ENCODE measurements at places on chromosomes 13 and 19.

DNA sequence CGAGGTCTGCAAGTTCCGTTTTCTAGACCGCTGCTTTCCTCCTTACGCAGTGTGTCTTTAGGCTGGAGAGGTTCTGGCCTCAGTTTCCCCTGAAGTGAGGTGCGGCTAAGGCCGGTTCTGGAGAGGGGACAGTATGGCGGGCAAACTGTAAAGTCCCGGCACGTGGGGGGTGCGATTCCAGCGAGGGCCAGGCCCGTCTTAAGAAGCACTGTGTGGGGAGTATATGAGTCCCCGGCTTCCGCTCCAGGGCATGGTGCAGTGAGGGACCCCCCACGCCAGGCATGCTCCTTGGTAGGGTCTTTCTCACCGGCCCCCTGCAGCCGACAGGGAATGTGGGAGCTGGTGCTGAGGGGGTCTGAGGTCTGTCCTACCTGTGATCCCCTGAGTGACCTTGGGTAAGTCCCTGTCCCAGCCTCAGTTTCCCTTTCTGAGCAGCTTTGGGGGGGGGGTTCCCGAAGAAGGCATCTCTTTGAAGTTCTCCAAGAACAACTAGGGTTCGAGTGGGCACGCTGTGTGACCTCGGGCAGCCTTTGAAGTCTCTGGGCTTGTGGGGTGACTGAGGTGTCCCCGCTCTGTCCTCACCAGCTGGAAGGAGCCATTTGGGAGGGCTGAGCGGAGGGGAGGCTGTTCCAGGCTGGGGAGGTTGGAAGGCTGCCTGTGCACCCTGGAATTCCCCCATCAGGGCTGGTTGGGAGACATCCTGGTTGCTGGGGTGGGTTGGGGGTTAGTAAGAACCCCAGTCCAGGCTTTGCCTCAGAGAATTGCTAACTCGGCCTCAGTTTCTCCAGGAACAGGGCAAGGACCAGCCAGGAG, 1.5 kb downstream of the NFIC start:
- DNase-seq, result no peak

- no peak for DNase-seq
Measured at GRCh38 chr19:952680-953444, 27.0 kb downstream of the ARID3A start.

GRCh38 chr13:113292021-113292862, 4.8 kb upstream of the LAMP1 start:
- no peak for DNase-seq

DNA sequence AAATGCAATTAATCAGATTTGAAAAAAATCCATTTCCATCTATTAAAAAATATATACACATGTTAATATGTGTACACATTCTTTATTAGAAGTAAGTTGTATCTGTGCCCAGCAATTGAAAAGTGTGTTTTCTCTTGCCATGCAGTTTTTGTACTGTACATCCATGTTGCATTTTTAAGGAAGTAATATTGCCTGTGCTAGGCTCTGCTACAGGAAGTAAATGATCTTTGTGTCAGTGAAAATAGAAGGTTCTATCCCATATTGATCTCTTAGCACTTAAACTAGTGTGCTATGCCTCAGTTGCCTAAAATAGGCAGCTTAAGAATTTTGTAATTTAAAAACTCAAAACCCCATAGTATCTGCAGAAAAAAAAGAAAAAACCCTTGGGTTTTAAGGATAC, 122.5 kb downstream of the CDK8 start:
- no peak for DNase-seq

- no peak for DNase-seq
Measured at GRCh38 chr13:70386919-70387318, 278.7 kb upstream of the KLHL1 start.

- no peak for DNase-seq
Measured at GRCh38 chr13:48728226-48728625, 74.5 kb downstream of the CYSLTR2 start.

DNA sequence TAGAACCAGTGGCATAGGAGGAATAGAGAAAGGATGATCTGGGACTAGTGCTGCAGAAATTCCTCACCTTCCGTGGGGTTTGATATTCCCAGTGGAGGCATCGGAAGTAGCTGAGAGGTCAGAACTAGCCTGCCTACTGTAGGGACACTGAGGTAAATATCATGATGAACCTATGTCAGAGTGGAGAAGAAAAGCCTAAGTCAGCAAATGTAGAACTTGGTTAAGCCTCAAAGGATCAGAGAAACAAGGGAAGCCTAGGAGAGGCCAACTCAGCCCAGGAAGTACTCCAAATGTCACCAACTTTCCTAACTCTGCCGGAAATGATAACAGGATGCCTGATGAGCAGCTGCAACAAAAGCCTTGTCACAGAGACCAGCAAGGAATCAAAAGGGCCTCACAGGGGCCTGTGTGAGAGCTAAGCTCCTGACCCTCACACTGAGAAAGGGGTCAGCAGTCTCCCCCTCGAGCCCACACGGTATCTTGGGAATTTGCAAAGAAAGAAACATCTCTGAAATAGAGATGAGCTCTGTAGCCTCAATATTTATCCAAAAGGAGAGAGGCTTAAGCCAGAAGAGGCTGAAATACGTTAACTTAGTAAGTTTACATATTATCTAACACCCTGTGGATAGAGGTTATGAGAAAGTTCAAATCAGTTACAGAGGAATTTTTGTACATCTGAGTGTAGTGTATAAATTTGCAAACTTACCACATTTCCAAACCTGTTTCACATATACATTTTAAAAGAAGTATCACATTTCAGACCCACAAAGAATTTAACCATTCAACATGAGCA, 1064.3 kb downstream of the DIAPH3 start:
- DNase-seq, result peak; percentile 3

- no peak for DNase-seq
Measured at GRCh38 chr13:34749046-34749445, 193.0 kb upstream of the NBEA start.

DNA sequence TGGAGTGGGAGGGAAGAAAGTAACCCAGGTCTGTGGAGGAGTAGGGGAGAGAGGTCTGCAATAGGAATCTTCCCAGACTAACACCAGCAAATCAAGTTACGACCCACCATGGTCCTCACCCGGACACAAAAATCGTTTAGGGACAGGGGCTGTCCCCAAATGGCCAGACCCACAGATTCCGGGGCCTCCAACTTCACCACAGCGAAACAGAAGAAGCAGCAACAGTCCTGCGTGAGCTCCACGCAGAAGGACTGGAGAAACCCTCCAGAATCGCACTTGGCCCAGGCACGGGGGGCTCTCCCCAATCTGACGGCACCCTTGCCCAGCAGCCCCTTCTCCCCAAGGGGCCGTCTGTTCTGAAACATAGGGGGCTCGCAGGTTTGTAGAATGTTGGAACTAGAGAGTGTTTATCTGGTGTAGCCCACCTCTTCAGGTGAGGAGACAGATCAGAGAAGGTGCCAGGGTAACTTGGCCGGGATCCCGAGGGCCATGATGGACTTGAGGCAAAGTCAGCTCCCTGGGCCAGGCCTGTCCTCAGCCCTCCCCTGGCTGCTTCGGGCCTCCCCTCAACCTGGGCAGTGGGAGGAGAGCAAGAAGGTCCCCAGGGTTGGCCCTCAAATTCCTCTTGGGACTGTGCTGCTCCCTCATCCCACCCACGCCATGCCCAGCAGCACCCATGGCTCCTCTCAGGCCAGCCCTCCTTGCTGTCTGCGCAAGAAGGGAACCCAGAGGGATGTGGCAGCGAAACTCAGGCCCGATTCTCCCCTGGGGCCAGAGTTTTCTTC, 82.5 kb upstream of the GPR183 start:
- DNase-seq, result no peak

GRCh38 chr19:38993271-38993670, 17.7 kb upstream of the FBXO17 start:
- peak; percentile 78 for DNase-seq

DNA sequence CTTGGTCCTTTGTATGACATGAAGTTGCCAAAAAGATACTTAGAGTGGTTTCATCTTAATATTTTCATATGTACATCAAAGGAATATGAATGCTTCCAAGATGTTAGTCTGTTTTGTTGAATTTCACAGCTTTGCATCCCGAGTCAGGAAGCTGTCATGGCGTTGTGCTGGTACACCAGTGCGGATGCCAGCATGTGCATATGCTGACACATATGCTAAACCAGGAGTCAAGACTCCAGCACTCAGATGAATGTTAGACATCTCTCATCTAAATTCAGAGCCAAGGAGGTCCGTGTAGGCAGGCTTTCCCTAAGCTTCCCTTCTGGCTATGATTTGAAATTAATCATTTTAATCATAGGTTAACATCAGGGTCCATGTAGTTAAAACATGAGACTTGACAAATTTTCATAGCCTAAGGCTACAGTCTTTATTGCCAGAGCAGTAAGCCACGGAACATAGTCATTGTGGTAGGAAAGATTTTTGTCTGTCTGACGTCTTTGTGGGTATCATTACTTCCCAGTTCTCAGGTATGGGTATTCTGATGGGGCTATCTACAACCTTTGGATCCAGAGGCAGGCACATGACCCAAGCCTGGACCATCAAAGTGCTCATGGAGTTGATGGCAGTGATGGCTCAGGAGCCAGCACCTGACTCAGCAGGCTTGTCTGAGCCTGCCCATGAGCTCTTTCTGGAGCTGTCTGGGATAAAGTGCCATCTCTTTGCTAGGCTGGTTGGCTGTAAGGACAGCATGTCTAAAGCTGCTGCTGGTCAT, 246.1 kb downstream of the KCNRG start:
- no peak for DNase-seq

DNA sequence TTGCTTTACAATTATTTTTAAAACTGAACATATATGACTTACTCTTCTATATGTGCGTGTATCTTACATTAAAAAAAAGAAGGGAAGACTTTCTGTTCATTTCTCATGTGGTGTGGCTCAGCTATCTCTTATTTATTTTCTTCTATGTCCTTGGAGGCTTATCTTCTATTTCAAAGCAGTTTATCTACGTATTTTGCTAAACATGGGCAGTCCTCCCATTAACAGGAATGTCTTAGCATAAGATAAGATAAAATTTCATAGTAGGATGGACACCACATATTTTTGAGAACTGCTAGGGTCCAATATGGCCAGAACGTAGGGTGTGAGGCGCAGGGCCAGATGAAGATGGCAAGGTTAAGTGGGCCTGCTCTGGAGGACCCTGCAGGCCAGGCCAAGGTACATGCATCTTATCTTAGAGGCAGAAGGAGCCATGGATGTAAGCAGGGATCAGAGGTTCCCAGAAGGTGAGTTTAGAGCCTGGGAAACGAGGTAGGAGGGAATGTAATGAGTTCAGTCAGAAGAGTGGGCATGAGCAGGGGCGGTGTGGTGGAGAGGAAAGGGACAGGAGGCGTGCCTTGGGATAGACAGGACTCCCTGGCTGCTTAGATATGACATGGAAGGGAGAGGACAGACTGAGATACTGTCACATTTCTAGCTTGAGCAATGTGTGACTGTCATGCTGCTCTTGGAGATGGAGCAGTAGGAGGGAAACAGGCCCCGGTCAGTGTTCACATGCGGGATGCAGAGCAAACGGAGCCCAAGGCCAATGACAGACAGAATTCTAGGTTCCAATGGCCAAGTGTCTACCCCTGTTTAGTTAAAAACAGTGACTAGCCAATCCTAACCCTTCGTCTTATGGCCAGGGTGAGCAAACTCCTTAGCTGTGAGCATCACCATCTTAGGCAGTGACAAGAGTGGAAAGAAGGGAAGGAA, 68.6 kb upstream of the MEDAG start:
- DNase-seq, result no peak

DNA sequence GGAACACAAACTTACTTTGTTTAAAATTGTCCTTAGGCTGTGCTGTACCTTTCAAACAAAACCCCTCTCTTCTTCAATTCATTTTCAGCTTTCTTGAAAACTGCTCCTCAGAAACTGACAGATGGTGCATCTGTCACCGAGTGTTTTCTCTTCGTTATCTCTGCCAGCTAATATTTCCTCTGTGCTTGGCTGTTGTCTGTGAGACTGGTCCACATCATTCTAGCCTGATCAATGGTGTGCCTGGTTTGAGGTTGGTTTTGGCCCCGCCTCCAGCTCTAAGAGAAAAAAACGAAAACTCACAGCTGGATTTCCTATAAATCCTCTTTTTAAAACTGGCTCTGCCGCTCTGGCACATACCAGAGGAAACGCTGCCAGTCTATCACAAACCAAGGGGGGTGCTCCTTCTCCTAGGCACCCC, 79.7 kb downstream of the STARD13 start:
- no peak for DNase-seq

DNA sequence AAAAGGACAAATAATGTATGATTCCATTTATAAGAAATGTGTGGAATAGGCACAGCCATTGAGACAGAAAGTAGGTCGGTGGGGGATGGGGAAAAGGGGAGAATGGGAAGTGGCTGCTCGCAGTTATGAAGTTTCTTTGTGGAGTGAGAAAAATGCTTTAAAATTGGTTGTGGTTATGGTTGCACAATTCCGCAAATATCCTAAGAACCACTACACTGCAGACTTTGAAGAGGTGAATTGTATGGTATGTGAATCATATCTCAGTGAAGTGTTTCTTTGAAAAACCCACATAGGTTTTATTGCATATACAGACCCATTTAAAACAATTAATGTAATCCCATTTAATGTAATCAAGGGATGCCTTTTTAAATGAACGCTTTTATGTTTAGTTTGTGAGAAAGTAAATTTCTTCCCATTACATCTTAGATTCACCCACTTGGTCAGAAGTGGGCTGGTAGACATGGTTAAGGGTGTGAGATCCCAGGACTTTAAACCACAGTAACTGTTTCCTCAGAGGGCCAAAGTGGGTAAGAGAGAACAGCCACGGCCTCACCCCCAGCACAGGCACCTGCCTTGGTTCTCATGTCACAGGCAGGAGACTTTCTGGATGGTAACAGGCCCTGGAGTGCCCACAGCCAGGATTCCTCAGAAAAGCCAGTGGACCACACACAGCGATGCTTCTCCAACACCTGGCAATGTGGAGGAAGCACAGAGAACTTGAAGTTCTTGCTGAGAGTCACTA, 119.3 kb upstream of the GJB6 start:
- DNase-seq, result peak; percentile 82

- no peak for DNase-seq
Measured at GRCh38 chr13:112967686-112968379, 1.2 kb upstream of the MCF2L start.

- peak; percentile 90 for DNase-seq
Measured at GRCh38 chr13:49247643-49248621, at the start of gene CDADC1. CDADC1 (plus strand) TSS chr13:49247925; CDS start chr13:49248038, 113 bp downstream.

- DNase-seq, result peak; percentile 74
Measured at GRCh38 chr13:32911506-32911905, 104.7 kb upstream of the KL start.

DNA sequence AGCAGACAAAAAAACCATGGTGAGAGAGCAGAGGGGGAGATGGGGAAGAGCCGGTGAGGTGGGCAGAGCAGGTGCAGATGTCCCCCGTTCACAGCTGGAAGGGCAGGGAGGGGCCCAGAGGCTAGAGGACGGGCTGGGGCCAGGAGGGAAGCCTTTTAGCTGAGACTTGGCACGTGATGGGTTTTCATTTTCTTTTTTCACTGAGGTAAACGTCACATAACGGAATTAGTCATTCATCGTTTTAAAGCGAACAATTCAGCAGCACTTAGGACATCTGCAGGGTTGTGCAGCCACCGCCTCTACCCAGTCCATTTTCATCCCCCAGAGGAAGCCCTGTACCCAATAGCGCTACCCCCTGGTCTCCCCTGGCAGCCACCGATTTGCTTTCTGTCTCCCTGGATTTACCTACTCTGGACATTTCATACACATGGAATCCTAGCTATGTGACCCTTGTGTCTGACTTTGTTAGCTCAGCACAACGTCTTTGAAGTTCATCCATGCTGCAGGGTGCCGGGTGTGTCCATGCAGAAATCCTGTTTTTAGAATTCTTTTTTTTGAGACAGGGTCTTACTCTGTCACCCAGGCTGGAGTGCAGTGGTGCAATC, 16.0 kb upstream of the EMC10 start:
- peak; percentile 92 for DNase-seq
